ENCODE measurements at places on chromosomes 7 and 10.

DNA sequence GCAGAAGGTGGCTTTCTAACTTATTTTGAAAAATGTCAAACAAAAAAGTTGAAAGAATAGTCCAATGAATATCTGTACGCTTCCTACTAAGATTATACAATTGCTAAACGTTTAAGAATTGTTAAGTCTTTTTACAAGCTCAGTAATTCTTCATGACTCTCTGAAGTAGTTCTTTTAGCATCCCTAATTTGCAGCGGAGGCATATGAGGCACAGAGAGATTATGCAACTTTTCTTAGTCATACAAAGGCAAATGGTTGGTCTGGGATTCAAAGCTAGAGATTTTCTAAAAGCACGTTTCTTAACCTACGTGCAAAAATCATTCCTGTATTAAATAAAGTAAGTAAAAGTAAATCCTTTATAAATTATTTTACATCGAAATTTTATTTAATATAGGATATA lies 254.2 kb downstream of the MAGI2 start:
- DNase-seq = no peak

DNA sequence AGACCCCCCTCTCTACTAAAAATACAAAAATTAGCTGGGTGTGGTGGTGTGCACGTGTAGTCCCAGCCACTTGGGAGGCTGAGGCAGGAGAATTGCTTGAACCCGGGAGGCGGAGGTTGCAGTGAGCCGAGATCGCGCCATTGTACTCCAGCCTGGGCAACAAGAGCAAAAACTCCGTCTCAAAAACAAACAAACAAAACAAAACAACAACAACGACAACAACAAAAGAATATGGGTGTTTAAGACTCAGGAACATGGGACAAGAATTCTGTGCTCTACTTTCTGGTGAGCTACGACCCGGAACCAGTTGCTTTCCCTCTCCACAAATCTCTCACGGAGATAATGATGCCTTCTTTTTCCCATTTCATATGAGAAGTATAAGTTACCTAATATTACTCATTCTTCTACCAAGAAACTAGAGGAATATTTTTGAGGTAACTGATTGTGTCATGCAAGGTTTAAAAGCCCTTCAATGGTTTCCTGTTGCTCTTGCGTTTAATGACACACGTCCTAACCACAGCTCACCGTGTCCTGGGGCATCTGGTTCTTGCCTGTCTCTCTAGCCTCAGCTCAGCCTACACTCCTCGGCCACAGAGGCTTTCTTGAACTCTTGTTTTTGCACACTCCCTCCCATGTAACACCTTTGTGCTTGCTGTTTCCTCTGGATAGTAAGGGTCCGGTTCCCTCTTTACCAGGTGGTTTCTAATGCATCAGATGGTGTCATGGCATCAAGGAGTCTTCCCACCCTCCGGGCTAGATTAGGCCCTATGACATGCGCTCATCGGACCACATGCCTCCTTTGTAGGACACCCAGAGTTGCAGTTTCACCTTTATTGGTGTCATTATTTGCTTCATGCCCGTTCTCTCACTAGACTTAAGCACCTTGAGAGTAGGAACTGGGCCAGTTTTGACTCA lies 67.5 kb downstream of the PFKFB3 start:
- no peak for DNase-seq

DNA sequence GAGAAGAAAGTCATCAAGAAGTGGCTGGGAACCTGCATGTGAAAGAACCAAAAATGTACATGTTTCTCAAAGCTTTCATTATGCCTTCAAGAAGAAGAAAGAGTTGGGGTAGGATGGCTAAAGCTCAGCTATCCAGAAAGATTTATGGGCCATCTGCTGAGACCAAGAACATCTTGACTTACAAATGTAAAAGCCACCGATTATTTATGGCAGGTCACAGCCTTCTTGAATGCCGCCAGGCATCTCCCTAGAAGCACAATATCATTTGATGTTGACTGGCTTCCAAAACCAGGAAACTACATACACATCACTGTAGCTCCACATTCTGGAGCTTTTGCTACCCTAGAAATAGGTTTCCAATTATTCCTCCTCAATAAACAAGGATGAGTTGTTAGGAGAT lies 254.2 kb upstream of the AOAH start:
- no peak for DNase-seq

DNA sequence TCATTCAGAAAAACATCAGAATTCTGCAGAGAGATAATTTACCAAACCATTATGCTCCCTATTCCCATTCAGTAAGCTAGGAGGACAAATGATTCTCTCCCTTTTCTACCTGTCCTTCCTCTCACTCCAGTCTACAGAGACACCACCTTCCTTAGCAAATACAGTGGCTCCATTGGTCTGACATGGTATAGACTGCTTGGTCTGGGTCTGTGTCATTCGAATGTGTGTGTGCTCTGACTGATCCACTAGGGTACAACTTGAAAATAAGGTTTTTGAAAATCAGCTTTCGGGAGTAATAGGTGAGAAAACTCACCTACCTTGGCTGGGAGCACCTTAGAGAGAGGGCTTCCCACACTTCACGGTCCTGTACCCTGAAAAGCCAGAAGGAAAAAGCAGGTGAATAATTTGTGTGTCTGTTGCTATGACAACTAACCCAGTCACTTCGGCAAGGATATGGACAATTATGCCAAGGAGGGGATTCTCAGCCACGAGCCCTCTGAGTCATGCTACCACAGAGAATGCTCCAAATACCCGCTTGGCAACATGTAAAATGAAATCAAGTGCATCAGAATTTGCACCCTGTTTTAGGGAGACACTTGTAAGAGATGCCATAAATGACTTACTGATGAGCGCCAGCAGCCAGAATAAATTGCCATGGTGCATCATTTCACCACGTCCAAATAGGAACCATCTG lies 114.5 kb upstream of the PRKCQ start:
- DNase-seq = no peak

- DNase-seq = peak; percentile 68
These were observed 47.0 kb upstream of the ZNF107 start for GRCh38 chr7:64618785-64619456.

DNA sequence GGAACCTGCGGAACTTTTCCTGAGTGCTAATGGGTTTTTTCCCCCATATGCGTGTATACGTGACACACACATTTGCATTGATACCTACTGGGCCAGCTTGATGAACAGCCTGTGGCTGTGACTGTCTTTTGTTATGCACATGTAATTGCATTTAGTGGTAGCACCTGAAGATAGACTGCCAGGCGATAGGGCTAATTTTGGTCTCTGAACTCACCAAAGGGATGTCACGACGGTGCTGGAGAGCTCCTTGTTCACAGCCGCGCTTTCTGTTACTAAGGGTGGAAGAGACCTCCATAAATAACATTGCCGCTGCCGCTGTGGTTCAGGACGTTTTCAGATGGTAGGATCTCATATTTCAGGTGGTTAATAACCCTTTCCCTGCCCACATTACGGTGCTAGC lies 133.2 kb downstream of the CAMK1D start:
- DNase-seq = no peak

All from suppressor macrophage treated with lipopolysaccharide for 4 hours (primary cell).